ENCODE measurements at places on chromosomes 2 and 18. TPM values are rescaled to one million over a fixed set of nuclear protein-coding genes. Genes with fewer than 3 reads are reported as not detected.

Gene GALNT14
- total RNA-seq = 1.2 TPM

Gene LBX2
- total RNA-seq = 0.53 TPM

Gene AUP1
- total RNA-seq = 75.3 TPM

Gene FIGN
- 22.2 TPM for total RNA-seq

Gene DPP10
- 2.2 TPM for total RNA-seq

DNA sequence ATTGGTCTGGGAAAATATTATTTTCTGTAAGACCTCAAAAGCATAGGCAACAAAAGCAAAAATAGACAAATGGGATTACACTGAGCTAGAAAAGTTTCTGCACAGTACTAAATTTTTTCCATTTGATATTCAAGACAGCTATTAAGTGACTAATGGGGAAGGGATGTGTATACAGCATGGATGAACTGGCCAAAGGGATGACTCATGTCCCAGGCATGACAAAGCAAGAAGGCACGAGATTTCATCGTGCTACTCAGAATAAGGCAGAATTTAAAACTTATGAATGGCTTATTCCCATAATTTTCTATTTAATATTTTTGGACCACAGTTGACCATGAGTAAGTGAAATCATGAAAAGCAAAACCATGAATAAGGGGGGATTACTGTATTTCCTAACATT lies 1250.1 kb upstream of the GYPC start:
- DNase-seq = no peak

DNA sequence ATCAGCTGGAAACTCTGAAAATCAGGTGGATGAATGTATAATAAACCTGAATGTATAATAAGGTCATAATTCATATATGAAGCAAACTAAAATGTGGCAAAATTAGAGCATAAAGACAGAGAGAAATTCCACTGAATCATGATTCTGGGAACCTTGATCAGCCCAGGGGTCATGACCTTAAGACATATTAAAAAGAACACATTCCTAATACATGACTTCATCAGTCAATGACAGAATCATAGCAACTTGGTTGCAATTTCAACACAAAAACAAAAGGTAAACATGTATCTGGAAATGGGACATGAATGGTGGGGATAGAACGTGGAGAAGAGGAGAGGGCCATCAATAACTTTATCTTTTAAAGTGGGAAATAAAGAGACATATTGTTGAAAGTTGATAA lies 17.6 kb downstream of the AFF3 start:
- no peak for DNase-seq

DNA sequence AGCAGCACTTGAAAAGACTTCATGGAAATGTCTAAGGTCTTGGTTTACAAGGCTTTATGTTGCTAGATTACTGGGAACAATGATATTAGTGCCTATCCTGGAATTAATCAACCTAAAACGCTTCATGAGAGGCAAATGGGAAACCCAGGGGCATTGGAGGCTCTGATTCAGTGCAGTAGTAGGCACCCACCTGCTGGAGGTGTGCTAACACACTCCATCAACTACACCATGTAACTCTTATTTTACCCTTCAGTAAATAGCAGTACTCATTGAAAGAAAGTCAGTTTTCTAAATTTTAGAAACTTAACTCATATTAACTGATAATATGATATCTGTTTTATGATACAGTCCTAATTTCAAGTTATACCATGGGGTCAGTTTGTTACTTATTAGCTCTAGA lies 17.4 kb upstream of the HNRNPA3 start:
- no peak for DNase-seq

DNA sequence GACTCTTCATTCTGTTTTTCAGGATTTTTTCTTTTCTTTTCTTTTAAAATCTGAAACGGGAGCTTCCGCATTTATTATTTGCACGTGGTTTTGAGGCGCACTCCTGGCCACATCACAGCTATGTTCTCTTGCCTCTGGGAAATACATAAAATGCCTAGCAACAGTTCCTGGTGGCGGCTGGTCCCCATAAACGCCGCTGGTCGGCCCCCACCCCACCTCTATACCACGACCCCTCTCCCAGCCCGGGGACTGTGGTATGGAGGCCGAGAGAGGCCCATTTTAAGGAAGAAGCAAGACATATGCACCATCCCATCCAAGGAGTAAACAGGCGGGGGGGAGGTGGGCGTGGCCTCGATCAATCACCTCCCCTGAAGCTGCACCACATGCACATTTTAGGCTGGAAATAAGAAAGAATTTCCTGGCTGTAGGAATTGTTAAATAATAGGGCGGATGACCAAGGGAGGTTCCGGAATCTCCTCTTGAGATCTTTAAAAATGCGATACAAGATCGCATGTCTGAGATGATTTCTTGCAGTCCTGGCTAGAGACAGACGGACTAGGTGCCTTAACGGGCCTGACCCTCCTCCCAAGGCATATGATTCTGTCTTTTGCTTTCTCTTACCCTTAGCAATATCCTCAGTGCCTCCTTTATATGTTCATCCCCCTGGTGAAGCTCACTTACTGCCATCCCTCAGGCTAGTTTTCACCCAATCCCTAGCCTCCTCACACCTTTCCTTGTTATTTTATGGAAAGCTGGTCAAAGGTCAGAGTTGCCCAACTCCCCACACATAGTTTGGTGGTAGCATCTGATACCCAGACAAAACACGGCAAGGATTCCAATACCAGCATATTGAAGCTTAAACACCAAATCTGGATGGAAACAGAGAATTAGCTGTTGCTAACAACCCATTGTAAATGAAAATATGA lies 82.4 kb downstream of the BCL2 start:
- DNase-seq = peak; percentile 82
